Right ventricle myocardium inferior (tissue), 1 donor: ENCODE measurements at places on chromosomes 5 and 9.

GRCh38 chr5:16464664-16465543 is 696 bp downstream of the ZNF622 start:
- peak; percentile 57 for DNase-seq

GRCh38 chr5:172905346-172906140 is 53.7 kb upstream of the RPL26L1 start:
- DNase-seq: peak; percentile 44

DNA sequence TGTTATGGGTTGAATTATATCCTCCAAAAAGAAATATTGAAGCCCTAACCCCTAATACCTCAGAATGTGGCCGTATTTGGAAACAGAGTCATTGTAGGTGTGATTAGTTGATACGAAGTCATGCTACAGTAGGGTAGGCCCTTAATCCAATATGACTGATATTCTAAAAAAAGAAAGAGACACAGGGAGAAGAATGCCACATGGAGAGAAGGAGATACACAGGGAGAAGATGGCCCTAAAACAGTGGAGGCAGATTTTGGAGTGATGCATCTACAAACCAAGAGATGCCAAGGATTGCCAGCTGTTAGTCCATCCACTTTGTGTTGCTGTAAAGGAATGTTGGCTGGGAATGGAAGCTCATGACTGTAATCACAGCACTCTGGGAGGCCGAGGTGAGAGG is 21.3 kb downstream of the ARRDC3 start:
- DNase-seq: no peak

GRCh38 chr5:1633605-1634336 is 110.0 kb upstream of the LPCAT1 start:
- DNase-seq: peak; percentile 90

GRCh38 chr5:163692091-163692490 is 186.7 kb downstream of the MAT2B start:
- no peak for DNase-seq
